ENCODE measurements at places on chromosomes 6 and 20. TPM values are rescaled to one million over a fixed set of nuclear protein-coding genes. Genes with fewer than 3 reads are reported as not detected.
A peak's percentile ranks its signal among the peaks of the same experiment; 100 is the strongest.

GRCh38 chr6:157710604-157711003, 112.4 kb upstream of the SNX9 start:
- no peak for DNase-seq

GRCh38 chr6:9523462-9523861, 891.4 kb downstream of the TFAP2A start:
- DNase-seq, result no peak

DNA sequence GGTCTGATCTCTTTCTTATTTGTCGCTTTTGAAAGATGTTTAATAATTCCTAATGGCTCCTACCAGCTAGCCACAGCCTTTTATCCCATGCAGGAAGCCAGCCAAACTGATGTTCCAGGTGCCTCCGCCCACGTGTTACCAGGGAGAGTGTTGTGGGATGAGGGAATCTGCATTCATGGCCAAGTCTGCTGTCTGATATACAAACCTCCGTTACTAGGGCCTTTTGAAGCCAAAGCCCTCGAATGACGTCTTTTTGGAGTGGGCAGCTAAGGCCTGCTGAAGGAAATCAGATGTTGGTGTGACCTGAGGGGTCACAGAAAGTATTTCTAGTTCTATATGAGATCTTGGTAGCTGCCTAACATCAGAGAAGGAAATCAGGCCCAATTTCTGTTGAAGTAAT, 21.3 kb downstream of the STK35 start:
- DNase-seq, result no peak

- no peak for DNase-seq
Observed at GRCh38 chr6:45645302-45645701, 267.6 kb upstream of the SUPT3H start.

- DNase-seq, result no peak
Observed at GRCh38 chr6:40937491-40937890, 101.5 kb downstream of the UNC5CL start.

DNA sequence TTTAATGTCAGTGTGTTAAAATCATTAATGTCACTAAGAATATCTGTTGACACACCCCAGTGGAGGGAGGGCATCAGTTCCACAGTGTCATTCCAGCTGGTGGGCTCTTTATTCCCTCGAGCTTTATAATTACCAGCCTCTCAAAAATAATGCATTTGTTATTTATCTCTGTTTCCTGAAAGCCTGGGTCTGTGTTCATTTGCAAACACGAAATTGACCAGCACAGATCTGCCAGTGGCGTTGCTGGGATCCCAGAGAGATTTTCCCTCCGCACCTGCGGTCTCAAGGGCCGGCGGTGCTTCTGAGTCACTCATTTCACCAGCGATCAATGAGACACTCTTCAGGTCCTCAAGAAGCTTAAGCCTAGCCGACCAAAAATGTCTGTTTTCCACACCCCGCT, 5.7 kb upstream of the PYGB start:
- DNase-seq, result no peak

DNA sequence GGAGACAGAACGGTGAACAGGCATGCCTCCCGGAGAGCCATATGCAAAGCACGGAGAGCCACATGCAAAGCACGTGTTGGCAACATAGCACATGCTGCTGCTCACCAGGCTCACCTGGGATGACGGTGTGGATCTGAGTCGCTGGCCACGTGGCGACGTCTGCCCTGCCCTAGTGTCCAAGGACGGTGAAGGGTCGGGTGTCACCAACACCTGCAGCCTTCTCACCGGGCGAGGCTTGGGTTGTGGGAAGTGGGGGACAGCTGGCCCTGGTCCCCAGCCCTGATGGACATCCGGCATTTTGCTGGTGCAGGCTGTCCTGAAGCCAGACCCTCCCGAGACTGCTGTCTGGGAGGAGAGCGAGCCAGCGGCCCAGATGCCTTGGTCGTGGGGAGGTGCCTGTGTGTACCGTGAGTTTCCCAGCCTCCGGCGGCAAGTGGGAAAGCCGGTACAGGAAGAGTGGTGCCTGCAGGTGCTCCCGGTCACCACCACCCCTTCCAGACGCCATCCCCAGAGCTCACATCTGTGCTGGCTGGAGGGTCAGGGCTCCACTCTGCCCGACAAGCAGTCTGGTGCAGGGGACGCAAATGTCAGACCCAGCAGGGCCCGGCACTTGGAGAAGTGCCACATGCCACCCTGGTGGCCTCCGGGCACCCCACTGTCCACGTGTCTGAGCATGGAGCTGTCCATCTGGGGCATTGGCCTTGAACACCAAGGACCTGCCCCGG, 5.9 kb upstream of the ADRM1 start:
- DNase-seq, result no peak

DNA sequence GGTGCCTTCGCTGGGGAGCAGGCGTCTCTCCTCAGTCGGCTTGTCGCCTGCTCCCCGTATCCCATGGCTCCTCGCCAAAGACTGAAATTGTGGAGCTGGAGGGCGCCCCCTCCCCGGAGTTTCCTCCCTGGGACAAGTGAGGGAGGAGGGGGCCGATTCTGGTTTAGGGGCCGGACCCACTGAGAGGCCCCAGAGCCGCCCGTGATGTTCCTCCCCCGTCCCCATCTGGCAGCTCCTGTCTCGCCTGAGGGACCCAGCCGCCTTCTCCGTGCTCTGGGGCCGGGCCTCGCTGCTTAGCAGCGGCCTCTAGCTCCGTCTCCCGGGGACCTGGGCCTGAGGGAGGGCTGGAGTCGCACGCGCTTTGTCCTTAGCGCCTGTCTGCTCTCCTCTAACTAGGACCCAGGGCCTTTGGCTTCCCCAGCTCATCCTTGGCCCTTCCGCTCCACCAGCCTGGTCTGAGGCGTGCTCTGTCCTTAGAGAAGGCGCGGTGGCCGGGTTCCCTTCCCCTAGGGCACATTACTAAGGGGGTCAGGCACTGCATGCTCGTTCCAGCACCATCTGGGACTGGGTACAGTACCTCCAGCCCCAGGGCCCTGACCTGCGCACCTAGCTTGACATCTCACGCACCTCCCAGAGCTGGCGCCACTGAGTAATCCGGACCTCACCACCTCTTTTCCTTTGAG, 29.7 kb downstream of the SLC12A5 start:
- no peak for DNase-seq

DNA sequence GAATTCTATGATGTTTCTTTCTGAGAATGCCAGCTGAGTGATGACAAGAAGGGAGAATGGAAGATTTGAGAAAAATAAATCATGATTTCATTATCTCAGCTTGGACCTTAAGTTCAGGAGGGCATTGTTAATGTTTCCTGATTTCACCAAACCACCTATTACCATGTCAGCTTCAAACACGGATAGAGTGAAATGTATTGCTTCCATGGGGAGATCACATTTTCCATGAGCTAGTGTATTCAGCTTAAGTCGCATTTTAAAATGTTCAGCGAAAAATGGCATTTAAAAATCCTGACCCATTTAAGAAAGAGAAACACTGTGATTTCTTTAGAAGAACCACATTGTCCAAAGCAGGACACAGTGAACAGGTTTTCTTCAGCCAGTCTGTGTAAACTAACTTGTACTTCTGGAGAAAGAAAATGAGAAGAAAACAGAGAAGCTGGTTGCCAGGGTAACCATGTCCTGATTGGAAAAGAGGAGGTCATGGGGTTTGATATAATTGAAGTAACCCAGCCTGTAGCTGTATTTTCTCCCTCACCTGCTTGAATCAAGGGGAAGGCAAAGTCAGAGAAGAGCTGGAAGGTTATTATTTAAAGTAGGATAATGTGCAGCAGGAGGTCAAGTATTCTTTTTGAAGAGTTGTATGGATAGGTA, 684.1 kb upstream of the NRSN1 start:
- DNase-seq, result no peak

DNA sequence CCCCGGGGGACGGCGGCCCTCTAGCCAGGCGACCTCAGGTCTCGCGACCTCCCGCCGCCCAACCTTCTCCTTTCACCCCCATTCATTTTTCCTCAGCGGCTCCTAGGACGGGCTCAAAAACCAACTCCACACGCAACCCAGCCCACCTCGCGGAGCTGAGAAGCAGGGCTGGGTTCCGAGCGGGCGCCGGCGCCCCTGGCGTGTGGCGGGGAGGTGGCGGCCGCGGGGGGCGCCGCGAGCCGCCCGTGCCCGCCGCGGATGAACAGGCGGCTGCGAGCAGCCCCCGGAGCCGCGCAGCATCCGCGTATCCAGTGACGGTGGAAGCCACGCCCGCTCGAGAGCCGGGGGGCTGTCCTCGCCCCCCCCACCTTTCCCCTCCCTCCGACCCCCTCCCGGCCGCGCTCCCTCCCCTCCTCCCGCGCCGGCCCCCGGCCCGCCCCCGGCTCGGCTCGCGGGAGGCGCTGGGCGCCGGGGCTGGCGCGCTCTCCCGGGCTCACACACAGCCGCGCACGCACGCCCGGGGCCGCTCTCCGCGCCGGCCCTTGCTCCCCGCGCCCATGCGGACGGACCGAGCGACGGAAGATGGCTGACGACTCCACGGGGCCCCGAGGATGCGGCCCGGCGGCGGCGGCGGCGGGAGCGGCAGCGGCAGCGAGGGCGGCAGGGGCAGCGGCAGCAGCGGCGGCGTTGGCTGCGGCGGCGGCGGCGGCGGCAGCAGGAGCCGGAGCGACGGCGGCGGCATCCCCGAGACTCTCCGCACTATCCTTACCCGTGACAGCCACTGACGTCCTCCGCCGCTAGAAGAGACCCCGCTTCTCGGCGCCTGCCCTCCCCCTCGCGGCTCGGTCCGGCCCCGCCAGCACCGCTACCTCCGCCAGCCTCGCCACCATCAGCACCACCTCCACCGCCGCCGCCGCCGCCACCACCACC, at the start of gene SOBP:
SOBP (plus strand) TSS at position 482 of the 930 bp plus-strand sequence. CDS start 500 bp downstream, outside the sequence.
- peak; percentile 52 for DNase-seq

DNA sequence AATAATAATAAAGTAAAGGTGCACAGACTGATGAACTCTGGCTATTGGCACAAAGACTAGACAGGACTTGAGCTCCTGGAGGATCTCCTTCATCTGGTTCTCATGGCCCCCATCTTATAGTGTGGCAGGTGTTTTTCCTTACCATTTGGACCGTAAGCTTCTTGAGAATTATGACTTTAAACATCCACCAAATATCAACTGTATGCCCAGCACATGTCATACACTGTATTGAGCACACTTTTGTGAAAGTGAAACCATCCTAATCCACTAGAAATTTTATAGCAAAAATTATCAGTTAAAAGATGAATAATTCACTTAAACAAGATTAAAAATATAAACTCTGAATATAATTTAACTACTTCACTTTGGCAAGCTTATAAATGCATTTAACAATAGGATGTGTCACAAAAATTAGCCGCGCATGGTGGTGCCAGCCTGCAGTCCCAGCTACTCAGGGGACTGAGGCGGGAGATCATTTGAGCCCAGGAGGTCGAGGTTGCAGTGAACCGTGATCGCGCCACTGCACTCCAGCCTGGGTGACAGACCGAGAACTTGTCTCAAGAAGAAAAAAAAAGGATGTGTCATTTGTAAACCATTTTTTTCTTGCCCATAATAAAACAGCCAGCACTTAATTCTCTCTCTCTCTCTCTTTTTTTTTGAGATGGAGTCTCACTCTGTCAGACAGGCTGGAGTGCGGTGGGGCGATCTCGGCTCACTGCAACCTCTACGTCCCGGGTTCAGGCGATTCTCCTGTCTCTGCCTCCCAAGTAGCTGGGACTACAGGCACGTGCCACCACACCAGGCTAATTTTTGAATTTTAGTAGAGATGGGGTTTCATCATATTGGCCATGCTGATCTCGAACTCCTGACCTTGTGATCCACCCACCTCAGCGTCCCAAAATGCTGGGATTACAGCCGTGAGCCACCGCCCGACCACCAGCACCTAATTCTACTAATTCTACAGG, 9.1 kb downstream of the HIVEP2 start:
- DNase-seq, result peak; percentile 40

DNA sequence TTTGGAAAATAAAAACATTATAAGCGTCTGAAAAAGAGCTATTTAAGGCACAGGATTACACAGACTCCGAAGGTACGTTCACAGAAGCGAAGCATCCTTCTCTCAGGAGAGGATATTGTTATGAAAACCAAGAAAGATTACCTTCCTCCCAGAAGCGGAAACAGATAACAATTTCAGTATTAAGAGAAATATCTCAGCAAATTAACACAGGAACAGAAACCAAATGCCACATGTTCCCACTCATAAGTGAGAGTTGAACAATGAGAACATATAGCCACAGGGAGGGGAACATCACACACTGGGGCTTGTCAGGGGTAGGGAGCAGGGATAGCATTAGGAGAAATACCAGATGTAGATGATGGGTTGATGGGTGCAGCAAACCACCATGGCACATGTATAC, 109.7 kb downstream of the CDK19 start:
- DNase-seq, result no peak

DNA sequence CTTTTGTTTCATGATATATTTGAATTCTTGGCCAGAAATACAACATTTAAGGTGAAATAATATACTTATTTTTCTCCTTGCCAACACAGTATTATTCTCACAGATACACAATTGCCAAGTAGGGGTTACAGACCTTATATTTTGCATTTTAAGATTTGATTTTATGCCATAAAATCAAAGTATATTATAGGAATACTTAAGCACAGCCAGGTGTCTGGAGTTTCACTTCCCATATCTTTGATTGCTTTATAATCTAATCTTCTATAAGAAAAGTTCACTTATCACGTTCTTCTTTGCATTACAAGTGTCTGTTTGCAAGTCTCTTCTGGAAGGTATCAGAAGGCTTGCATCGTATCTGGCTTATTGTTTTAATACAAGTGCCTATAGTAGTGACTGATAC, 327.7 kb upstream of the MANEA start:
- no peak for DNase-seq

DNA sequence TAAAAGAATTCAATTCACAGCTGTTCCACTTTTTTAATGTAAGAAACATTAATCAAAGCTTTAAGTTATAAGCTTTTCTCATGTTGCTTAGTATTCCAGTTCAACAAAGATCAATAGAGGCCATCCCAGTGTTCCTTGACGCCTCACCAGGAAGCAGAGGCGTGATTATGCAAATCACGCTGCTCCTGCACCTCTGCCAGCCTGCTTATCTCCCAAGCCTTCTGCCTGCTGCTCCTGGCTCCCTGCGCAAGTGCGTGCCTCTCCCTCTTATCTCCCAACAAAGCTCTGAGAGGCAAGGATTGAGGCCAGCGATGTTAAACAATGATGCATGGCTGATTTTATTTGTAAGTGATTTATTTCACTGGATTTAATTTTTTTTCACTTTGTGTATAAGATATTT, 42.8 kb downstream of the INSM1 start:
- DNase-seq, result no peak

GRCh38 chr6:76124018-76124417, 51.6 kb upstream of the IMPG1 start:
- no peak for DNase-seq

GRCh38 chr20:3896853-3897583, 7.8 kb downstream of the PANK2 start:
- DNase-seq, result no peak

- no peak for DNase-seq
Observed at GRCh38 chr6:156167625-156168071, 609.5 kb upstream of the ARID1B start.

Gene DOK5
- total RNA-seq, result 1.2 TPM

Gene SCRT2
- total RNA-seq, result not detected

Gene SDCBP2
- 11.5 TPM for total RNA-seq

Gene FERMT1
- total RNA-seq, result 0.37 TPM

Gene ADGRF1
- total RNA-seq, result not detected

Gene IL17A
- 2.8 TPM for total RNA-seq

Gene NKX2-4
- not detected for total RNA-seq

Gene LCA5
- 0.23 TPM for total RNA-seq
